ENCODE measurements at places on chromosomes 4 and X.

- no peak for DNase-seq
Observed at GRCh38 chr4:88722276-88722780, 24.7 kb upstream of the NAP1L5 start.

GRCh38 chr4:163556650-163557391 lies 62.3 kb downstream of the TMA16 start:
- no peak for DNase-seq

- no peak for DNase-seq
Observed at GRCh38 chrX:74065831-74066390, 238.1 kb upstream of the ZCCHC13 start.

DNA sequence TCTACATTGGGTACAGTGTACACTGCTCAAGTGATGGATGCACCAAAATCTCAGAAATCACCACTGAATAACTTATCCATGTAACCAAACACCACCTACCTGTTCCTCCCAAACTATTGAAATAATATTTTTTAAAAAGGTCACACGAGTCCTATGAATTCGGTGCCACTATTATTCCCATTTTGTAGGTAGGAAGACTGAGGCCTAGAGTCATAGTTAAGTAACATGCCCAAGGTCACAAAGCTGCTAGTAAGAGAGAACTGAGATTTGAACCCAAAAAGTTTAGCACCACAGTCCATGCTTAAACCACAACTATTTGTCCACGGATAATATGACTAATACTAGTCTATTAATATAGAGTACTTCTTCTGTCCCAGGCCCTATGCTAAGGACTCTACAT lies 2.7 kb downstream of the ARHGEF6 start:
- DNase-seq = no peak

GRCh38 chr4:26692014-26692726 lies 108.3 kb downstream of the TBC1D19 start:
- no peak for DNase-seq

GRCh38 chrX:44068043-44068442 lies 94.9 kb upstream of the NDP start:
- DNase-seq = no peak

DNA sequence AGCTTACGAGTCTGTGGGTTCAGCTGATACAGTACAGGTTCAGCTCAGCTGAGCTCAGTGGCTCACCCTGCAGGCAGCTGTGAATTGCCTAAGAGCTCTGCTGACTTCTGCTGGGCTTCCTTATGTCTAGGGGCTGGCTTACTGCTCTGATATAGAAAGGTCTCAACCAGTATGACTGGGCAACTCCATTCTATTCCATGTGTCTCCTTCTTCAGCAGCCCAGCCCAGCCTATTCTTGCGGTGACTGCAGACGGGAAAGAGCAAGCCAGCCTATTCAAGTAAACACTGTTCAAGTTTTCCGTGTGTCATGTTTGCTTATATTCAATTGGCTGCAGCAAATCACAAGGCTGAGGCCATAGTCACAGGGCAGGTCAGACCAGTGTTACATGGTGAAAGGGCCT lies 615.4 kb upstream of the ZFP42 start:
- DNase-seq = no peak

DNA sequence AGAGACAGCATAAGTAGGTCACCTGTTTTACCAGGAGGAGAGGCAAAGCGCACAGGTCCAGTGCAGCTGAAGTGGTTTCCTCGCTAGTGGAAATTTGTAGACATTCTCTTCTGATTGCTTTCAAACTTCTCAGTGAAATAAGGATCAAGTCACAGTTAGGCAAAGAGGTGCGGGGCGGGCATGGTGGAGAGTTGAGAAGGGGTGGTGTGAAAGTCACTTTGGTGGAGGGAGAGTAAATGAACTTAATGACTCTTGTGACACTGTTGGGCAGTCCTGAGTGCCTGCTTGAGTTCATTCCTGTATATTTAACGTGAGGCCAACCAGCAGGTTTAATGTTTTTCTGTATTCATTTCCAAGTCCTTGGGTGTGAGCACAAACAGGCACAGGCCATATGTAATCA lies 235.6 kb downstream of the TRIML1 start:
- no peak for DNase-seq

- DNase-seq = no peak
Observed at GRCh38 chrX:21723084-21723483, 34.8 kb downstream of the SMPX start.

GRCh38 chr4:176784816-176785215 lies 7.9 kb downstream of the VEGFC start:
- DNase-seq = no peak
